ENCODE measurements at places on chromosomes 5 and 9.

DNA sequence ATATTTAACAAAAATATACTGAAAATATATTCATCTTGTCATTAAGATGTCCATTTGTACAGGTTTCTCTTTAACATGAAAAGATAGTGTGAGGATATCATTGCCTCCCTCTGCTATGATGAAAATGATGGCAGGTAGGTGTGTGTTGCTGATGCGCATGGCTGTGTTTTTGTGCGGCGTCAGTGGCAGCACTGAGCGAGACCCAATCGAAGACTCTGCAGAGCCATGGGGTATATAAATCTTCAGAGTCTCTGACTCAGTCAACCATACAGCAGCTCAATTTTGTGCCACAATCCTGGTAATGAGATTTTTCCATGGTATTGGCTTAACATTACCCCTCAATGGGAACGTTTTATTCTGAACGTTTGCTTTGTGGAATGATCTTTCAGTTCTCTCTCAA, 153.5 kb upstream of the IQGAP2 start:
- DNase-seq, result no peak

- DNase-seq, result no peak
Measured at GRCh38 chr5:130994496-130995253, 170.4 kb downstream of the HINT1 start.

- no peak for DNase-seq
Measured at GRCh38 chr9:116172216-116172615, 18.6 kb downstream of the PAPPA start.

- DNase-seq, result no peak
Measured at GRCh38 chr9:91661451-91661850, 237.8 kb upstream of the NFIL3 start.

DNA sequence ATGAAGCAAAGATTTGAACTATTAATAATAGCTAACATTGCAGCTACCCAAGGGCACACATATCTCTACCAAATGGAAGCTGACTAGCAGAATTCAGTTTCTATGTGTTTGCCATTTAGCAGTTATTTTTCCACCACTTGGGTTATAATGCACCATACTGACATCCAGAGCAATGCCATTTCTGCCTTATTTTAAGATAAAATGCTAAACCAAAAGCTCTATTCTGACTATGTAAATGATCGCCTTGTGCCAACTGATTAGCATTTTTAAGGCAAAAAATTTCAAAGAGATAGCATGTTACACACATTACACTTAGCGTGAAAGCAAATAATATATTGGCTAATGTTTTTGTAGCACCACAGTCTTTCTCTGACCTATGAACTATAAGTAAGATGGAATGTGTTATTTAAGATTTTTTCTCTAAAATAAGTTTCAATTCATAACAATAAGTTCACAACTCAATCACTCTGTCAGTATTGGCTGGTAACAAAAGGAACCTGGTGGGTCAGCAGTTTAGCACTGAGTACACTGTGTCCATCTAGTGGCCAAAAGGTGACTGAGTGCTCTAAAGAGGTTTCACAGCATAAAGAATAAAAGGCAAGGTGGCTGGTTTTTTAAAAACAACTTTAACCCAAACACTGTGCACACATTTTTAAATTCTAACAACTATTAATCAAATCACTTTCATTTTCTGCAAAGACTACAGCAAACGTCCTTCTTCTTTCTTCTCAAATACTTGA, 443.5 kb downstream of the PDE4D start:
- DNase-seq, result no peak
